ENCODE measurements at places on chromosomes 11 and 22. TPM values are rescaled to one million over a fixed set of nuclear protein-coding genes. Genes with fewer than 3 reads are reported as not detected.

The ISX gene
- total RNA-seq: not detected

The RASL10A gene
- total RNA-seq: 12.3 TPM

The SYTL2 gene
- 65.8 TPM for total RNA-seq

The HIC2 gene
- total RNA-seq: 6.5 TPM

The OR6A2 gene
- total RNA-seq: 0.10 TPM

The FOLR3 gene
- not detected for total RNA-seq

The MS4A2 gene
- total RNA-seq: 1.9 TPM

The FXYD2 gene
- total RNA-seq: 3.6 TPM

The SLC2A11 gene
- 8.2 TPM for total RNA-seq

The PRAME gene
- not detected for total RNA-seq

The RCOR2 gene
- 3.0 TPM for total RNA-seq

The OR4A15 gene
- total RNA-seq: not detected

The PAMR1 gene
- total RNA-seq: 63.2 TPM

The MUC2 gene
- total RNA-seq: 1.8 TPM

The HBD gene
- total RNA-seq: not detected

The FIBIN gene
- 99.0 TPM for total RNA-seq

The MMP1 gene
- total RNA-seq: 4.3 TPM

The RAG1 gene
- 2.2 TPM for total RNA-seq

The TMPRSS13 gene
- total RNA-seq: 2.2 TPM

The UBQLN3 gene
- total RNA-seq: not detected

The CYP2D6 gene
- 0.41 TPM for total RNA-seq

The SUSD2 gene
- 0.82 TPM for total RNA-seq

The PPFIBP2 gene
- total RNA-seq: 70.7 TPM

The DNAJB13 gene
- total RNA-seq: not detected

The CENPM gene
- 6.1 TPM for total RNA-seq

The VWCE gene
- 0.41 TPM for total RNA-seq

The FAM181B gene
- 1.9 TPM for total RNA-seq

The OR8H3 gene
- not detected for total RNA-seq

The CHRNA10 gene
- total RNA-seq: not detected

The SBF1 gene
- 61.7 TPM for total RNA-seq

The MISFA gene
- not detected for total RNA-seq
